ENCODE measurements at places on chromosomes 12 and 14.

GRCh38 chr12:104025771-104026170 lies 24.2 kb downstream of the GLT8D2 start:
- DNase-seq, result no peak

GRCh38 chr12:126469211-126469610 lies 1404.0 kb downstream of the AACS start:
- DNase-seq, result no peak

DNA sequence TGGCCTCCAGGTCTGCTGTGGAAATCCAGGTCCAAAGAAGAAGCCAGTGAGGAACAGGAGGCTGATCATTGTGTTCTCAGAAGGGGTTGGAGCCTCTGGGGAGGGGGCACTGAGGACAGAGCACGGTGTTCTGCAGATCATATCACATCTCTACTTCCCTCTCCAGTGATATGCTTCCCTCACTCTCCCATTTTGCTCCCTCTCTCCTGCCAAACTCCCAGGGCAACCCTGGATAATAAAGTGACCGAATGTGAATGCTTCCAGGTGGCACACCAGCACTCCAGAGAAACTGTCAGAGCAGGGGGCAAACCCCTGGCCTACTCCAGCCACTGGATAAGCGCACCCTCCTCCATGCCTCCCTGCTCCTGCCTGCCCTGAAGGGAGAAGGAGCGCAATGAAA lies 57.8 kb downstream of the DPF3 start:
- DNase-seq, result no peak

DNA sequence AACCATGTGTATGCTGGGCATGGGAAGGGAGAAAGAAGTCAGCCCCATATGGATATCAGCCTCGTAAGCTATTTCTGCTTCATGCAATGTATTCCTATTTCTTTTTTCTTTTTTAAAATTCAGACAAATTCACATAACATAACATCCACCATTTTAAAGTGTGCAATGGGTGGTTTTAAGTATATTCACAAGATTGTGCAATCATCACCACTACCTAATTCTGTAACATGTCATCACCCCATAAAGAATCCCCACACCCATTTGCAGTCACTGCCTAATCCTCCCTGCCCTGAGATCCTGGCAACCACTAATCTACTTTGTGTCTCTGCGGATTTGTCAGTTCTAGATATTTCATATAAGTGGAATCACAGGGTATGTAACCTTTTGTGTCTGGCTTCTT lies 9.5 kb downstream of the POMT2 start:
- no peak for DNase-seq

- DNase-seq, result peak; percentile 72
Measured at GRCh38 chr12:94147991-94148738, at the start of gene PLXNC1. Gene PLXNC1, plus strand, starts transcription at chr12:94148577. Its CDS starts 395 bp downstream, at chr12:94148972.

- DNase-seq, result no peak
Measured at GRCh38 chr14:30357791-30358190, 201.2 kb upstream of the G2E3 start.

Data from left hindlimb (tissue), 1 donor.